Forelimb muscle (tissue), 1 donor: ENCODE measurements at places on chromosomes 6 and 20. TPM values are rescaled to one million over a fixed set of nuclear protein-coding genes. Genes with fewer than 3 reads are reported as not detected.

The NOL7 gene
- 59.5 TPM for polyA plus RNA-seq

The SNX3 gene
- 204 TPM for polyA plus RNA-seq

The TINAG gene
- not detected for polyA plus RNA-seq

The ZNF341 gene
- 2.8 TPM for polyA plus RNA-seq

The NKX2-2 gene
- 0.13 TPM for polyA plus RNA-seq

The VSX1 gene
- polyA plus RNA-seq, result not detected

The IFNGR1 gene
- 41.5 TPM for polyA plus RNA-seq

The PRICKLE4 gene
- 3.0 TPM for polyA plus RNA-seq

The PTPRT gene
- polyA plus RNA-seq, result 0.35 TPM

The SGK2 gene
- polyA plus RNA-seq, result 1.7 TPM

The FAM209B gene
- polyA plus RNA-seq, result 0.27 TPM

The POPDC3 gene
- polyA plus RNA-seq, result 80.4 TPM

The GNAS-AS1 gene
- 2.8 TPM for polyA plus RNA-seq

The GRIK2 gene
- polyA plus RNA-seq, result 1.3 TPM

GRCh38 chr6:76790045-76790796, 673.1 kb downstream of the HTR1B start:
- no peak for DNase-seq

GRCh38 chr6:89413006-89413400, 930 bp upstream of the RRAGD start:
- DNase-seq, result no peak

DNA sequence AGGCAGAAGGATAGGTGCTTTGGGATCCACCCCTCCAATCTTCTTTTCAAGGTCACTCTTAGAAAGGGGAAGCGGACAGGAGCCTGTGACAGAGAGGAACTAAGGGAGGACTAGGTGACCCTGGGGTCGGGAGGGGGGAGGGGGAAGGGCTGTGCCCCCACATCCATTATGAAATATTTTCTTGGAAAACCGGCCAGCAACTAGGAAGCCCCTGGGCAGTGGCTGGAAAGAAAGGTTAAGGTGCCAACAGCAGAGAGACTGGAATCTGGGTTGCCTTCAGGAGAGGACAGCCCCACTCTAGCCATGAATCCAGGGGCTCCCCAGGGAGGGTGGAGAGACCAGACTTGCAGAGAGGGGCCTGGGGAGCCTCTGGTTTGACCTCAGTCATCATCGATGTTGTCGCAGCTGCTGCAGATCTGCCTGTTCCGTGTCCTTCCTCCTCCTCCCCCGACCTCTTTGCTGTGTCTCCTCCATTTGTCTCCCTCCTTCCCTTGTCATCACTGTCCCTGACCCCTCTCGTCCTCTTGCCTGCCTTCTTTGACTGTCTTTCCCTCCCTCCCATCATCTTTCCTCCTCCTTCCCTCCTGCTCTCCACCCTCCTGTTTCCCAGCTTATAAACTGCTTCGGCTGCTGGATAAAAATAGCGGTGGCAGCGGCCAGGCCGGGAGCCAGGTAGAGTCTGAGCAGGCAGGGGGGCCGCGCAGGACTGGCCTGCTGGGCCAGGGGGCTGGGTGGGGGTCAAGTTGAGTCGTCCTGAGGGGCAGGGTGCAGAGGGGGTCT, 3.2 kb downstream of the SLC29A1 start:
- no peak for DNase-seq

DNA sequence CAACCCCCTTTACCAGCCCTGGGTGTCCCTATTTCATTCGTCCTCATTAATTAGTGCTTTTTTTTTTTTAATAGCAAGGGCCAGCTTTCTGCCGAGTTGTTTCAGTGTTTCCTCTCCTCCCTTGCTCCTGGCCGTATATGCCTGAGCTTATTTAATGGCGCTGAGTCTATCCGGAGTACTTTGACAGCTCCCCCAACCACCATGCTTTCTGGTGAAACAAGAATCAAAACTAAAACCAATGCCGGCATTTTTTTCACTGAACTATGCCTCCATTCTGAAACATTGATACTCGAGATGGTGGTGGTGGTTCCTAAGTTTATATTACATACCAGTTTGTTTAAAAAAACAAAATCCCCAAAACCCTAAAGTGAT, 1.2 kb downstream of the DCBLD1 start:
- no peak for DNase-seq

GRCh38 chr6:44804546-44805159, 417.1 kb downstream of the CDC5L start:
- no peak for DNase-seq

- DNase-seq, result no peak
Observed at GRCh38 chr20:15320941-15321340, 983.5 kb upstream of the FLRT3 start.

- peak; percentile 67 for DNase-seq
Observed at GRCh38 chr6:131213501-131213990, 78.3 kb downstream of the AKAP7 start.

- DNase-seq, result no peak
Observed at GRCh38 chr6:73451223-73452106, 632 bp downstream of the CGAS start.

GRCh38 chr6:136721467-136721866, 70.8 kb downstream of the MAP3K5 start:
- DNase-seq, result no peak

GRCh38 chr6:130906736-130907381, 79.7 kb downstream of the SMLR1 start:
- DNase-seq, result no peak

DNA sequence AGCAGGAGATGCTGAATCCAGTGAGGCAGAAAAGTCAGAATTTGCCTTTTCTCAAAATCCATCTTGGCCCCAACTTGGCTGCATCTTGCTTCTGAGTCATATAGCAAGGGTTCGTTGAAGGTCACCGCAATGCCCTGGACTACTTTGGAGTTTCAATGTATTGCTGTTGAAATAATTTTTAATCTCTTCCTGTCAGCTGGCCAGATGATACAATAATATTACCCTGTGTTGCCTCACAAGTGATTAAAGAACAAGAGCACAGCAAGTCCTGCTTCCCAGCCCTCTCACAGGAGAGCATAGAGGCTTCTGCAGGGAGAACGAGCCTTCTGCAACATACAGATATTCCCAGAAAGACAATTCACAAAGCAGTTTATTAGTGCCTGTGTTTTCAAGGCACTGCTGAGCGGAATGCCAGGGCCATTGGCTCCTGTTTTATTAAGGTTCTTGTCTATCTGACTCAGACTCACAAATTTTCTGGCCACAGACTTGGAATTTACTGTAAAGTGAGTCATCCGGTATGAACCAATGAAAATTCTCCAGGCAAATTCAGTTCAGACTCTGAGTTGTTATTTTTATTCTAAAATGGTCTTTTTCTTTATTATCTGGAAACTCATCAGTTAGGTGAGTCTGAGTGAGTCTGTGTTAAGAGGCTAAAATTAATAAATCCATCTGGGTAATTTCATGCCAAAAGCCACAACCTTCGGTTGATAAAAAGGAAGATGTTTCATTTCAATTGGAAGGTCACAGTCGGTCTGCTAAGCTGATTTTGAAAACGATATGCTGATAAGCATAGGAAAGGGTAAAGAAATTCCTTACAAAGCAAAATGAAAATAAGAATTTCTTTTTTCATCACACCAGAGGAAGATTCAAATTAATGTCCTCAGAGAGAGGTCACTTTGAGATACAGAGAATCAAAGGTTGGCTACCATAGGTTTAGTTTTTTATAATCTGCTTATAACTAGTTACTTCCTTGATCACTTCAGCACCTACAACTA, 289.4 kb upstream of the STXBP5 start:
- no peak for DNase-seq

DNA sequence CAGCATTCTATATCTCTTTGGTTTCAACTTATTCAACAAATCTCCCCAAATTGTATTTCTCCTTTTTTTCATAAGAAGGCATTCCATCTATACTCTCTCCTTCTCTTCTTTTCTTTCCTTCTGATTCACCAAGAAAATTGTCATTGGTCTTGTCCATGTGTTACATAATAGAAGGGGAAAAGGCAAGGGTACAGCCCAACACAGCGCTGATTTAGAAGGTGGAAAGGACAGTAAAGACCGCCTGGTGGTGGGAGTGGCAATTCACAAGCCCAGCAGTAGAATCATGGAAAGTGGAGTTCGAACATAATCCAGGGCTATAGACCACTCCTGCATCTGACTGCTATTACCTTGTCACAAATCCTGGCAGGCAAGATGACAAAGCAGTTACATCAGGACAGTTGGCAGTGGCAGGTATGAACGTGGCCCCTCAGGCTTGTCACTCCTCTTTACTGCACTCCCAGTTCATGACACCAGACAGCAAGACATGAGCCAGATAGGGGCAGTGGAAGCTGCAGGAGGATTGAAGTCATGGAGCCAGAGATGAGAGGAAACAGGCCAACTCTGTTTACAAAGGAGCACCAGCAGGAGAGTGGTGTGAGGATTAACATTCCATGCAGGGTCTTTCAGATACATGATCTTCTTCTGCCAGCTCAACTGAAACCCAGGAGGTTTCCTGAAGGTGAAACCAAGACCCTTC, 2.1 kb upstream of the TNFAIP3 start:
- no peak for DNase-seq

DNA sequence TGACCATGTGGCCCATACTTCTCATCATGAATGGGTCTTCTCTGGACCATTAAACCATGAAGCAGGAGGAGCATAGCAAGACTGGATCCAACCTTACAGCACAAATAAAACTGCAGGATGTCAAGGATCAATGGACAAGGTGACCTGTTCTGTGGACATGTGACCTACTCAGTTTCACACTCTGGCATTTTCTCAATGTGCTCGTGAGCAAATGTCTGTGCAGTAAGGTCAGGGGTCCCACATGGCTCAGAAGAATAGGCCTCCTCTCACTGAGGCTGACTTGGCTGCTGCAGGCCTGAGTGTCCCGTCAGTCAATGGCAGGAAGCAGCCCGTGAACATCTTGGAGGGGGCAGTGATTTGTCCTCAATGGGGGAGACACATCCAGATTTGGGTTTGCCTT, 60.2 kb upstream of the IL20RA start:
- no peak for DNase-seq

DNA sequence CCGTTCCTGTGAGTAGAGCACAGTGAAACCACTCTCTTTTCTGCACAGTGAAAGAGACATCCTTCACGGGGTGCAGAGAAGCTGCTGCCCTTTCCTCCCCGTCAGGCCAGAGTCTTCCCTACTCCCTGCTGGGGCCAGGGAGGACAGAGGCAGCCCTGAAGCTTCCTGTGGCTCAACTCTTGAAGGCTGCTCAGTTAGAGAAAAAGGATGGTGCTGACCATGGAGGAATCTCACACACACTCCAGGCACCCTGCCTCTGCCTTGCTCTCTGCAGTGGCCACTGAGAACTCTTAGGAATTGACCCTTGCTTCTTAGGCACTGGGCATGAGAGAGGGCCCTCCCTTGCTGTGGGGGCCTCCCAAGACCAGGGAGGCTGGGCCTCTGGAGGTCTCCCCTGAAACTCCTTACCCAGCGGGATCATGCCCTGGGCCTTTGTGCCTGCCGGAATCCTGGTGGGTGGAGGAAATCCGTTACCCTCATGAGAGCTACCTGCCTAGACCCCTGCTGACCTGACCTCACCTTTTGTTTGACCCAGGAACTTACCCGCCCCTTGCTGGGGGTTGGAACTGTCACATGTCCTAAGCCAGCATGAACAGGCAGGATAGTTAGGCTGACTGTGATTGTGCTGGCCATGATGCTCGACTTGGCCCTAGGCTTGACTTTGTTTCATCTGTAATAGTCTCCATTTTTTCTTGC, 65.0 kb upstream of the CD93 start:
- DNase-seq, result no peak

DNA sequence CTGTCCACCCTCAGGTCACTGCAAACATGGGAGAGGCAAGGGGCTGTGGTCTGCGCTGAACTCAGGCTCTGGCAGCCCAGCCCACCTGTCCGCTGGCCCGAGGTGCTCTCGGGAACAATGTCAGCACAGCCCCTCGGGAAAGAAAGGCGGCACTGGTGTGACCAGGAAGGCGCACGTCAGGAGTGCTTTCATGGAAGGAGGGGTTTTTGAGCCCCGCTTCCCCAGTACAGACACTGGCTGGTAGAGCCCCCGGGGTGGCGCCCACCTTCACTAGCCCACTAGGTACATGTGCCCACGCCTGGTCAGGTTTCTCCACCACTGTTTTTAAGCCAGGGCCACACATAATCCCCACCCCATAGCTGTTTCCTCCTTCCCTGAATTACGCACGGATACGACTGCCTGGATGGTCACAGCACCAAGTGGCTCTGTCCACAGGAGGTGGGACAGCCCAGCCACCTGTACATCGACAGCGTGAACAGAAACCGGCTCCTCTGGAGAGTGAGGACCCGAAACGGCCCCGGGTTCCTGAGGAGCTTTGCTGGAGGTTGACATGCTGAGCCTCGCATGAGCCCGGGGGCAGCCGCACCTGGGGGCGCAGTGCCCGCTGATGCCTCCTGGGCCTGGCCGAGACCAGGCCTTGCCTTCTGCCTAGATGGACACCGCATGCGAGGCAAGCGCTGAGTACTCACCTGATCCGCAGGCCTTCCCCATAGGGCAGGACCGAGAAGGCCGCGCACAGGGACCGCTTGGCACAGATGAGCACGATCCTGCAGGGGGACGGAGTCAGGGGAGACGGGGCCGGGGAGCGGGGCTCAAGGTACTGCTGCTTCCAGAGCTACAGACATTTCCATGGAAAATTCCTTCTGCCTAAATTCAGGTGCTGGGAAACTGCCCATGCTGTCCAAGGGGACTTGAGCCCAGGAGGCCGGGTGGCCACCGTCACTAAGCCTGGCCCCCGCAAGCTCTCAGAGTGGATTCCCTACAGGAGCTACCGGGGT, 7.6 kb downstream of the RPS21 start:
- no peak for DNase-seq

DNA sequence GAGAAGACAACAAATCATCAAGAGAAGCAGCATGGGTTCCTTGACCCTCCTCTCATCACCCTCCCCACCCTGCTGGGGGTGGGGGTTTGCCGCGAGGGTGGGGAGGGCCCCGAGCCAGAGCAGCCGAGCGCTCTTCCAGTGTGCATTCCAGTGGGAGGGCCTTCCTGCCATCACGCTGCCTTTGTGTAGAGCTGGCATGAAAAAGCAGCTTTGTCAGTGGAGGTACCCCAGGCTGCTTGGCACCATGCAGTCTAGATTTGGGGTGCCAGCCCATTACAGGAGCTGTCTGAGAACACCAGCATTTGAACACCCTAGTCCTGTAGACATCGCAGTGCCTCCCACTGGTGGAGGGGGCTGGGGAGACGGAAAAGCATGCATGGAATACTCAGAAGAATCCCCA, 12.2 kb downstream of the BAK1 start:
- DNase-seq, result no peak

- no peak for DNase-seq
Observed at GRCh38 chr20:41290804-41291389, 26.6 kb downstream of the ZHX3 start.

GRCh38 chr20:34522969-34523871, 7.0 kb downstream of the DYNLRB1 start:
- no peak for DNase-seq
